ENCODE measurements at places on chromosomes 3 and 15.
A peak's percentile ranks its signal among the peaks of the same experiment; 100 is the strongest.

DNA sequence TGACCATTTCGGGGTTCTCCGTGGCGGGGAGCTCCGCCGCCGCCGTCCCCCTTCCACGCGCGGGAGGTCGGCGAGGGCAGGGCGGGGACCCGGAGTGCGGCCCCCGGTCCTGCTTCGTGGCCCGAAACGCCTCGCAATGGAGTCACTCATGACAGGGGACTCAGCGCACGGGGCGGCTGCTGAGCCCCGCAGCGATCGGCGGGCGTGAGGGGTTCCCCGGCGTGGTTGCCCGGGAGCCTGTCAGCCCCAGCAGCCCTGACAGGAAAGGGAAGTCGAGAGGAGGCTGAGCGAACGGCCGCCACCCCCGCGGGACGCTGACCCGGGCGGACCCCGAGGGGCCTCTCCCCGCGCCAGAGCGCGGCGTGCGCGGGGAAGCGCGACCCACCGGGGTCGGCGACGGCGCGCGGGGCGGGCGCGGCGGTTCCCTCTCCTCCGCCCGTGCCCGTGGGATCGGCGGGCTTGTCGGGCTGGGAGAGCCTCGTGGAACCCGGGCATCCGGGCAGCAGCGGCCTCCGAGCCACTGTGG, 564 bp upstream of the PIGZ start:
- DNase-seq = no peak

DNA sequence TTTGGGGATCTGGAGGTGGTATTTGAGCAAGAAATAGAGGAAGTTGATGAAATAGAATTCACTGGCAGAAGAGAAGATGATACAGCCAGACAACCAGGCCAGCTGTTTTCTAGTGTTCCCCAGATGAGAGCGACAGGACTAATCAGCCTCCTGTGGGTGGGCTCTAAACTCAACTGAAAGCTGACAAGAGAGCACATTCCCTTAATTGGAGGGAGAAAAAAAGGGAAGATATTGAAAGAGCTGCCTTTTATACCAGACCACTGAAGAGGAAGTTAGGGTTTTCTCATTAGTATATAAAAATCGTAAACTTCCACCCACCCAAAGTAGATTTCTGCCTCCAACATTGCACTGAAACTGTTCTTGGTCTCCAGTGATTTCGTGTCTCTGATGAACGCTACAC, 6.5 kb upstream of the TM4SF19 start:
- no peak for DNase-seq

- no peak for DNase-seq
Observed at GRCh38 chr3:71063773-71064290, 519.7 kb downstream of the FOXP1 start.

DNA sequence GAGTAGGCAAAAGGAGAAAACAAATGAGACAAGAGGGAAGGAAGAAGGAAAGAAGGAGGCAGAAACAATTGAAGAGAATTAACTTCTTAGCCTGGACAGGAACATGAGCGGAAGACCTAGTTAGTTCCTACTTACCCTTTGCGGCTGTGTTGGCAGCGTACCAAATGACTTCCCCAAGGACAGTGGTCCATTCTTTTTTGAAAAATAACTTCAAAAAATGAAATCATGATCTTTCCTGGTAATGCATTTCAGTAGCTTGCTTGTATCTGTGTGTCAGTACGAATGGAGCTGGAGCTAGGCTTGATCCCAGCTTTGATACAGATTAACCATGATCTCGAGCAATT, 41.5 kb upstream of the CFAP161 start:
- peak; percentile 54 for DNase-seq

DNA sequence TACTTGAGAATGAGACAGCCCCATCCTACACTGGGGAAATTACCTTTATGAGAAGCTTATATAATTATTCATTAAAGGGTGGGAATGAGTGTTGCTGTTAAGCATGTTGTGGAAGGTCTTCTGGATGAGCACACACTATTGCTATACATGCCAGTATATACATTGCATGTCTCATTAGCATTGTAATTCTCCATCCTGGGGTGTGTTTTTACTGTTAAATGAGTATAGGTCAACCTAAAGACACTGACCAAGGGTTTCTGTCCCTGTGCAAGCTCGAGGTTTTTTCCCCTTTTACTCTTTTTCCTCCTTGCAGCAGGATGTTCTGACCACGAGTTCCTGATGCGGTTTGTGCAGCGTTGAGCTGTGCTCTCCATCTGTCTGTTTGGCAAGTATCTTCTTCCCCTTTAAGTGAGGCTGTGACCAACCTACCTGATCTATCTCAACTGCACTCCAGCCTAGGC, 7.2 kb upstream of the IVD start:
- DNase-seq = no peak

GRCh38 chr3:123489400-123490004, 40.6 kb upstream of the ADCY5 start:
- DNase-seq = peak; percentile 49

- DNase-seq = no peak
Observed at GRCh38 chr3:113565555-113565954, 33.2 kb downstream of the SIDT1 start.

DNA sequence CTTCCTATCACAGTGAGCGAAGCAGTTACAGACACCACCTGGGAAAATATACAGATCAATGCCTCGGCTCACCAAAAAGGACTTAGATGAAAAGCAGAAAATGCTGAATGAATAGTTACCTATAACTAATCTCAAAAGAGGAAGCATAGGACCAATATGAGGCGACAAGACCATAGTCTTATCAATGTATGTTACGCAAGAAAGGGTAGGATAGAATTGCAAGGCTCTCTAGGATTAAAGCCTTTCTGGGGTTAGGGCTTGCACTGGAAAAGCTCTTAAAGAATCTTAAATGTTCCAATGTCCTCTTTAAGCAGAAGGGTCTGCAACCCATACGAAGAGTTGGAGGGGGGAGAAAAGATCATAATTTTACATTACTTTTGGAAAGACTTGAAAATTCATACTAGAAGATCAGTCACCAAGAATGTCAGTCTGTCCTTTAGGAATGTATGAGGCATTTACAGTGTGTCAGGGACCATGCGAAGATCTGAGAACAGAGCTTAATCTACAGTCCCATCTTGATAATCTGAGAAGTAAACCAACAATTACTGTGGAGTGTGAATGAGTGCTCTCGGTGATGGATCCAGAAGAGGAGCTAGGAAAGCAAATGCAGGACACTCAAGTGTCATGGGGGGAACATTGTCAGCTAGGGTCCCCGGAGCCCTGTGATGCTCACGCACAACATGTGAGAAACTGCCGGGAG, 185.9 kb downstream of the GREM1 start:
- no peak for DNase-seq

DNA sequence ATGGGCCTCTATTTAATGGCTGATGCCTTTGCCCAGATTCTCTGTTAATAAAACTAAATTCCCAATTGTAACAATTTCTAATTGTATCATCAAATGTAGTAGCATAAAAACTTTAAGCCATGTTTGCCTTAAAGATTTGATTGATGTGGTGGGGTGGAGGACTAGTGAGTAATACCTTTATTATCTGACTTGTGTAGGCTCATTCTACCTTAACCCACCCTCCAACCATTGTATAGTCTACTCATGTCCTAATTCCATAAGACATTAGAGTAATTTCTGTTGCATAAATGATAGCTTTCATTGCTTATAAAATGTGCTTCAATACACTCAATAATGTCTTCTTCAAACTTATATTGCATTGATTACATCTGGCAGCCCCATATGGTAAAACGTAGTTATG, 25.8 kb downstream of the SERPINI1 start:
- DNase-seq = no peak

DNA sequence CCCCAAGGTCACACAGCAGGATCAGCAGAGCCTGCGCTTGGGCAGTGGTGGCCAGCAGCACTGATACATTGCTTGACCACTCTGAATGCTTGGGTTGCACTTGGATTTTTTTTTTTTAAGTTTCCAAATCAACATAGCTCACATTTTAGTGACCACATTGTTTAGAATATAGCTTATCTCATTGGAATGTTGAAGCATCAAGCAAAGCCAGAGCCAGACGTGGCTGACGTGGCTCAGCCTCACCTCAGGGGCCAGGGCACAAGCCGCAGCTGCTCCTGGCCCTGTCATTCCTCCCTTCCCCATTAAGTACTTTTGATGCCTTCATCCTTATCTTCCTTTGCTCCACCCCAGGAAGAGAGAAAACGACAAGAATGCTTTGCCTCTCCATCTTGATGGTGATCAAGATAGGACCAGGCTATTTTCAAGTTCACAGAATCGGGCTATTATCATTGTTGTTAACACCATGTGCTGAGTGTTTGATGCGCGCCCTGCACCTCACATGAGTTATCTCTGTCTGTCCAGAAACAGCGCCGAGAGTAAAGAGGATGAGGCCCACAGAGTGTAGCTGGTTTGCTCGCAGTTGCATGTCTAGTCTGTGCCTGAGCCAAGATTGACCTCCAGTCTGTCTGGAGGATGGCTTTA, 75.8 kb downstream of the AAGAB start:
- DNase-seq = peak; percentile 90

GRCh38 chr3:176789281-176789705, 408.0 kb downstream of the TBL1XR1 start:
- DNase-seq = no peak

- peak; percentile 21 for DNase-seq
Observed at GRCh38 chr3:143668924-143669790, 179.1 kb downstream of the SLC9A9 start.

- DNase-seq = no peak
Observed at GRCh38 chr3:145088917-145089316, 1072.1 kb downstream of the PLOD2 start.

GRCh38 chr15:41966414-41966812, 5.9 kb downstream of the EHD4 start:
- DNase-seq = no peak

GRCh38 chr3:152443212-152444023, 174.7 kb downstream of the MBNL1 start:
- no peak for DNase-seq

- DNase-seq = peak; percentile 78
Observed at GRCh38 chr15:83283138-83283812, 1.2 kb downstream of the BNC1 start.

DNA sequence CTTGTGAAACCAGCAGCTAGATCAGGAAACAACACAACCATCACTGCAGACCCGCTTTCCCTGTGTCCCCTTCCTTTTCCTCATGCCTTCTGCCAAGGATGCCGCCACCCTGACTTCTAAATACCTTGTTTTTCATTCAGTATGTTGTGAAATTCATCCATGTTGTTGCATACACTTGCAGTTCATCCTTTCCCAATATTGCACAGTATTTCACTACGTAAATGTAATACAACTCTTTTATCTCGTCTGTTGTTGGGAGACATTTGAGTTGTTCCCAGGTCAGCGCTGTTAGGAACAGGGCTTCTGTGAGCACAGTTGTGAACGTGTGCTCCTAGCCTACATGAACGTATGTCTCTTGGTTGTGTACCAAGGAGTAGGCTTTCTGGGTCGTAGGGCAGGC, 24.2 kb downstream of the TLNRD1 start:
- DNase-seq = no peak

- no peak for DNase-seq
Observed at GRCh38 chr15:31332681-31333071, 6.0 kb downstream of the KLF13 start.

- no peak for DNase-seq
Observed at GRCh38 chr3:51269466-51269865, 115.6 kb upstream of the MANF start.

DNA sequence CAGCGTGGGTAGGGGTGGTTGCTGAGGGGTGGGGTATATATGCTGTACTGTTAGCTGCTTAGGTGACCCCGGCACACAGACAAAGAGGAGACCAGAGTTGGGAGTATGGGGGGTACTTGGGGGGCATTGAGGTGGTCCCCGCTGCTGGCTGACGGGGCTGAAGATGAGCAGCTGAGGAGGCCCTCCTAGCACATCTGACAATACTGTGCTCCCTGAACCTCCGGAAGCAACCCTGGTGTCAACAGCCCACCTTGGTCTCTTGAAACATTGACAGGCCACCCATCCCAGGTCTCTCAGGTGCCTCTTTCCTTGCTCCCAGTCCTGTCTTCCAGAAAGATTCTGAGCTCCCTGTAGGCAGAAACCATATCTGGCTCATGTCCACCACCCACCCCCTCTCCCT, 19.2 kb upstream of the SEMA3F start:
- no peak for DNase-seq

GRCh38 chr3:43883729-43884396, 193.1 kb downstream of the ABHD5 start:
- DNase-seq = no peak

- DNase-seq = no peak
Observed at GRCh38 chr3:49170744-49171118, 667 bp upstream of the KLHDC8B start.

- no peak for DNase-seq
Observed at GRCh38 chr3:14505001-14505802, 34.9 kb downstream of the GRIP2 start.

GRCh38 chr3:183255348-183255730, 2.3 kb downstream of the B3GNT5 start:
- DNase-seq = peak; percentile 28

- DNase-seq = peak; percentile 76
Observed at GRCh38 chr3:117622171-117622841, 912.7 kb downstream of the TUSC7 start.

DNA sequence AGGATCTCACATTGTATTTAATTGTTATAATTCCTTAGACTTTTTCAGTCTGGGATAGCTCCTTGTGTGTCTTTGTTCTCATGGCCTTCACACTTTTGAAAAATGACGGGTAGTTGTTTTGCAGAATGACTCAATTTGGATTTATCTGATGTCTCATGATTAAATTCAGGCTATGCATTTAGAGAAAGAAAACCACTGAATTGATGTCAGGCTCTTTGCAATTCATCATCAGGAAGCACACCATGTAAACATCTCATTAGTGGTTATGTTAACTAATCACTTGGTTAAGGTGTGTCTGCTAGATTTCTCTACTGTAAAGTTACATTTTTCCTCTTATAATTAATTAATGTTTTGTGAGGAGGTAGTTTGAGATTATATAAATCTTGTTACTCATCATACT, 8.0 kb upstream of the SLC22A13 start:
- DNase-seq = no peak

- no peak for DNase-seq
Observed at GRCh38 chr15:49737127-49737526, 116.3 kb downstream of the DTWD1 start.

DNA sequence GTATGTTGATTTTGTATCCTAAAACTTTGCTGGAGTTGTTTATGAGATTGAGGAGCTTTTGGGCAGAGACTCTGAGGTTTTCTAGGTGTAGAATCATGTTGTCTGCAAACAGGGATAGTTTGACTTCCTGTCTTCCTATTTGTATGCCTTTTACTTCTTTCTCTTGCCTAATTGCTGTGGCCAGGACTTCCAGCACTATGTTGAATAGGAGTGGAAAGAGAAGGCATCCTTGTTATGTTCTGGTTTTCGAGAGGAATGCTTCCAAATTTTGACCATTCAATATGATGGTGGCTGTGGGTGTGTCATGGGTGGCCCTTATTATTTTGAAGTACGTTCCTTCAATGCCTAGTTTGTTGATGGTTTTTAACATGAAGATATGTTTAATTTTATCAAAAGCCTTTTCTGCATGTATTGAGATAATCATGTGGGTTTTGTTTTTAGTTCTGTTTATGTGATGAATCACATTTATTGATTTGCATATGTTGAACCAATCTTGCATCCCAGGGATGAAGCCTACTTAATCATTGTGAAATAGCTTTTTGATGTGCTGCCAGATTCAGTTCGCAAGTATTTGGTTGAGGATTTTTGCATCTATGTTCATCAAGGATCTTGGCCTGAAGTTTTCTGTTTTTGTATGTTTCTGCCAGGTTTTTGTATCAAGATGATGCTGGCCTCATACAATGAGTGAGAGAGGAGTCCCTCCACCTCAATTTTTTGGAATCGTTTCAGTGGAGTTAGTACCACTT, 188.1 kb downstream of the MINAR1 start:
- no peak for DNase-seq

GRCh38 chr3:101778385-101779046, 495 bp upstream of the NXPE3 start:
- DNase-seq = no peak

- no peak for DNase-seq
Observed at GRCh38 chr15:89898614-89899294, 5.0 kb upstream of the AP3S2 start.
